T47D (cell line): ENCODE measurements at places on chromosomes 11 and 22.
A peak's percentile ranks its signal among the peaks of the same experiment; 100 is the strongest.

DNA sequence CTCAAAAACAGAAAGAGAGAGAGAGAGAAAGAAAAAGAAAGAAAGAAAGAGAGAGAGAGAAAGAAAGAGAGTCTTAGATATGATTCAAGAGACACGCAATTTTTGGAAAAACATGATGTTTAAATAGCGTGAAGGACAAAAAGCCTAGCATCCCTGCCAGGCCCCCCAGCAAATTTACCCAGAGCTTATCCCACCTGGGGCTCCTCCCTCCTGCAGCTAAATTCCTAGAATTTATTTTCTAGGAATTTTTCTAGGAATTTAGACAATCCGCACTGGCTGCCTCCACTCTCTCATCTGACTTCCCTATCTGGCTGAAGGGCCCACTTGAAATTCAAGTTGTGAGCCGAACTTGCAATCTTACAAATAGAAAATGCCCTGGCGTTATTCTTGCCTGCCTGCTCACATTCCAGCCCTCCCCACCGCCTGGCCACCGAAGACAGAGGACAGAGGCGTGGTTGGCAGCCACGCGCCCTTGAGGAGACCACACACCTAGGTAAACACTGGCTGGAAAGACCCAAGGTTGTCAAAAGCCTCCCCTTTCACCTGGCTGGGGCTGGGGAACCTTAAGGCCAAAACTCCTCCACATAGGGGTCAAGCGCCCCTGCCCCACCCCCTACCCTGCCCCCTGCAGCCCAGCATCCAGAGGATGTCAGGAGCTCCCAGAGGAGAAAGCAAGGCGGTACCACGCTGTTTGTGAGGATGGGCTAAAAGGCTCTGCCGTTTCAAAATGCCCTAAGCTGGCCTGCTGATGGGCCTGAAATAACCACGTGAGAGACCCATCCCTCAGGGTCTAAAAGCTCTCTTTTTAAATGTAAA, 42.2 kb downstream of the AHNAK start:
- DNase-seq, result no peak

GRCh38 chr11:133718238-133718637, 127.1 kb downstream of the SPATA19 start:
- DNase-seq, result no peak

- no peak for DNase-seq
Measured at GRCh38 chr11:1371836-1372465, 17.8 kb upstream of the BRSK2 start.

- peak; percentile 75 for DNase-seq
Measured at GRCh38 chr22:23180301-23180892, at the start of gene BCR. BCR (plus strand) TSS chr22:23180509; CDS start chr22:23180961, 452 bp downstream.

DNA sequence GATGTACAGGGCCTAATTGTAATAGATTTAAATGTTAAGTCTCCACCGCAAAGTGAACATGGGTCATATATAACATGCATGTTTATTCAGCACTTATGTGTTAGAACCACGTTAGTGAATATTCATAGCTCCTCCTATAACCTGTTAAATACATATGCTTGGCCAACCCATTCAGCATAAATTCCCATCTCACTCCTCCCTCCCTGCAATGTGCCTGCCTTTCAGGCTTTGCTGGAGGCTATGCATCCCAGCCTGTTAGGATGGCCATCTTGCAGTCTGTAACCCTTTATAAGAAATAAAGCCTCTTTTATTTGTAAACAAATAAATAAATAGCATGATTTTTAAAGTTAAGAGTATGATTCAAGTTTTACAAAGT, 1.7 kb upstream of the OOSP4A start:
- DNase-seq, result no peak

DNA sequence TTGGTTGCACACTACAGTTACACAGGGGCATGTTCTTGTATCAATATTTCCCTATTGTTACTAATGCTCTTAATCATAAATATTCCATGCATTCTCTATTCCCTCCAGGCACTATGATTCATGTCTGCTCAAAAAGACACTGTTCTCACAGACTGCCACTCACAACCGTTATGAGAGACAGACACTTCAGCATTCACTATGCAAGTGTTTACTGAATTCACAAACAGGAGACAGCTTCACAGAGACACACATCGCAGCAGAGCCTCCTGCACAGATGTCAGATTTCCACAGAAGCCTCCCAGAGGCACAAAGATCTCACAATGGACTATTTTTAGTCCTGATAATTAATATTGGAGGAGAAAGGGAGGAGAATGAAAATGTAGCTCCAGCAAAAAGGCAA, 930.4 kb downstream of the OPCML start:
- no peak for DNase-seq

DNA sequence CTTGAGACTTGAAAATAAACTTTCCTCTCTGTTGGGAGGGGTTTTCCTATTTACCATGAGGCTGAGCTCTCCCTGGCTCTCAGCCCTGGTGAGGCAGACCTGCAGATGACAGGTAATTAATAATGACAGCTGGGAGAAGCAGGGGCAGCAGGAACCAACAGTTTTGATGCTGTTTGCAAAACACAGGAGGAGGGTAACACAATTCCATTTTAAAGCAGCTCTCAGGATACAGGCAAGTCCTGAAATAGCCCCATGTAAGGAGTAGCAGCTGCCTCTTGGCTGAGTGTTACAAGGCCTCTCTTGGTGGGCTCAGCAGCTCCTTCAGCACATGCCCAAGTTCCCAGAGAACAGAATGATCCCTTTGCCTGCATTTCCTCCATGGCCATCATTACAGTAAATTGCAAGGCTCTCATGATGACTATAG, 13.3 kb downstream of the PARVA start:
- no peak for DNase-seq

DNA sequence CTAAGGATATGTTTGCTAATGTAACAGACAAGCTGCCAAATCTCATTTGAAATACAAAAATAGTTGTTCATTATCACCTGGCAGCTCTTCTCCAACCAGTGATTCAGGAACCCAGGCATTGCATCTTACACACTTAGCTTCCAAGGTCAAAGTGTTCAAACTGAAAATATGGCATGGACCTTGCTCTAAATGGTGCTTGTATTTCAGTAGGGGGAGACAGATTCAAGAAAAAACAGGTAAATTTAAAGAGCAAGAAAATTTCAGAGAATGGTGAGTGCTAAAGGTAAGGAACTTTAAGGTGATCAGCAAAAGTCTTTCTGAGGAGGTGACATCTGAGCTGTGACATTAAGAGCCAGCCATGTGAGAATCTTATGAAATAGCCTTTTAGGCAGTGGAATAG, 82.8 kb upstream of the E2F8 start:
- DNase-seq, result no peak

DNA sequence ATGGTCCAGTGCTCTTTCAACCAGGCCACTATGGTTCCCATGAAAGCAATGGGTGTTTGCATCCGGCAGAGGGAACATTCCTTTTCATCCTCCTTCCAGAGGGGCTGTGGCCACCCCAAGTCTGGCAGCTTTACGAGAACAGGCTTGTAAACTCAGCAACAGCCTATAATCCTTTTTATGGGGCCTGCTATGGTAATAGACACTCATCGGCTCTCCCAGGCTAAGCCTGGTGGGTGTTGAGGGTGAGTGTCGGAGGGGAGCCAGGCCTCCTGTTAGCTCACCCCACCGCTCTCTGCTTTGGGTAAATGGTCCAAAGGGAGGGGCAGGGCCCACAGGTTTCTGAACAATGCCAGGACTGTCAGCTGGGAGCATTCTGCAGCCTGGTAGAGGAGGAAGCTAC, 111.6 kb upstream of the CD82 start:
- no peak for DNase-seq

GRCh38 chr11:63504054-63504453, 1.8 kb upstream of the LGALS12 start:
- no peak for DNase-seq

DNA sequence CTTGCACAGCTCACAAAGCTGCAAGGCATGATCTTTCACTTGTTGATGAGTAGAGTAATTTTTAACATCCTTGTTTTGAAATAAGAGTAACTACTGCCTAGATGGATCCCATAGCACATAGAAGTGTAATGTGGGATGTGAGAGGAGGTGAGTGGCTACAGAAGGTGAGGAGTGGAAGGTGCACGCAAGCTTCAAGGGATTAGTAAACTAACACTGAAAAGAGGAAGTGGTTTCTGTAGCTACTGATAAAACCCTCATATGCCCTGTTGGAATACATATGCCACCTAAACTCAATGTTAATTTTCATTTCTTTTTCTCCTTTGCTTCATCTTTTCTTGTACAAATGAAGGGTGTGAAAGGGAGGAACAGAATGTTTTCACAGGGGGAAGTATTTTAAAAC, 22.0 kb upstream of the CTSC start:
- DNase-seq, result no peak

DNA sequence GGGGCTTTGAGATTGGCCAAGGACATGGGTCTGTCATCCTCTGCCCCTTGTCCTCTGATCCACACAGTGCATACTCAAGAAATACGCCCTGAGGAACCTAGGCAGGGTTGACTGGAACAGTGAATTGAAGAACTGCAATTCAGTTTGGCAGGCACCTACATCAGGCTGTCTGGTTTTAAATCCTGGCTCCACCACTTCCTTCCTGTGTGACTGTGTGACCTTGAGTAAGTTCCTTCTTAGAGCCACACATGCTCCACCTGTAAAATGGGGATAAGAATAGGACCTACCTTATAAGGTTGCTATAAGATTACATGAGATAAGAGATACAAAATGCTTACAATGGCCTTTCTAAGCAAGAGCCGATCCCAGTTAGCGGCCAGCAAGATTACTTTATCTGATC, 15.8 kb upstream of the TCF20 start:
- no peak for DNase-seq

- peak; percentile 75 for DNase-seq
Measured at GRCh38 chr22:49827853-49828598, at the start of gene BRD1. BRD1 (minus strand) TSS chr22:49827873; CDS start chr22:49824317, 3,556 bp downstream.

DNA sequence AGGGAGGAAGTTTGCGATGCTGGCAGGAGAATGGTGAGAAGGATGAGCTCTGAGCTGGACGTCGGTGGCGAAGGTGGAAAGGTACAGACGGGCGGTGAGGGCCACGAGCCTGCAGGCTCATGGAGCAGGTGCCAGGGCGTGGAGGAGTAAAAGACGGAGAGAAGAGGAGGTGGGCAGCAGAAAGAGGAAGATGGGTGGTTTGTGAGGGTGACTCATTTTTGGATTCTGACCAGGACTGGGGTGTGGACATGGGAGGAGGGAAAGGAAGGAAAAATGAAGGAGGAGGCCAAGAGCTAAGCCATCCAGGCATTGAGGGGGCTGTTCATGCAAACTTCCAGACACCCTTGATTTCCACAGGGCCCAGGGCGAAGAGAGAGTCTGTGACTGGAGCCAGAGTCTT, 3.5 kb downstream of the ZDHHC24 start:
- DNase-seq, result no peak

DNA sequence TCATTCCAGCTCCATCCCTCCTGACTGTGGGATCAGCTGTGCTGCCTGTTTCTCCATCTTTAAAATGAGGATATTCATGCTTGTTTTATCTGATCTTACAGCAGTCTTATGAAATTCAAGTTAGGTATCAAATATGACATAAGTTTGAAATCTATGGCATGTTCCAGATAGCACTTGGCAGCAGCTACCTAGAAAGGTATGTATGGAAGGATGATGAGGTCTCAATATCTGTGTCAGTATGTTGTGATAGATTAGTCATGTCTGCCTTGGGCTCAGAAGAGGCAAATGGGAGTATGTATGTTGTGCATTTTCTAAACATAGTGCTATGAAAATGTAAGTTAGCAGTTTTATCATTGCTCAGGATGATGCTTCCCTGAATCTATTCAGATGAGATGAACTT, 122.1 kb downstream of the NAV2 start:
- no peak for DNase-seq

GRCh38 chr22:43090130-43090789, 1.1 kb upstream of the TTLL1 start:
- DNase-seq, result peak; percentile 65

DNA sequence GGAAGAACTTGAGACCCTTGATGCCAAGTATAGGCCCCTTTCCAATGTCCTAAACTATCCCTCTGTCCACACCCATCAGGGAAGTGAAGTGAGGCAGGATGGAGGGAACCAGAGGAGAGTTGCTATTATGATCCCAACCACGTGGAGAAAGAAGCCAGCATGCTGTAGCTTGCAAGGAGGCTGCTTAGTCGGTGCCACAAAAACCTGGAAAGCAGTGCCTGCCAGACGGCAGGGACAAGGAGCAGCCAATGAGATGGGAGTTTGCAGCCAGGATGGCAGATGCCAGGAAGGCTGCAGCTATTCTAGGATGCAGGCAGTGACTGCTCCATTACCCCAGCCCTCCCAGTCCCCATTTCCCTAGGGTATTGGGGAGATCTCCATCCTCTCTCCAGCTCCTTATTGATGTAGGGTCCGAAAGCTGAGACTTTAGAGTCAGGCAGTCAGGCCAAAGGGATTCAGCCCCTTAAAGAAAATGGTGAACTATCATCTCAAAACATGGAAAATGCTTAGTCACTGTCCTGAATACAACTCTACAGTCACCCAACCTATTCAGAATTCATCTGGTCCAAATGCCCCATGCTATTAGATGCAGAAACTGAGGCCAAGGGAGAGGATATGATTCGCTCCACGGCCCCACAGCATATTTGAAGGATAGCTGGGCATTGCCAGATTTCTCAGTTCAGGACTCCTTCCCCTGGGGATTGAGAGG, 18.4 kb upstream of the LRRC55 start:
- no peak for DNase-seq

DNA sequence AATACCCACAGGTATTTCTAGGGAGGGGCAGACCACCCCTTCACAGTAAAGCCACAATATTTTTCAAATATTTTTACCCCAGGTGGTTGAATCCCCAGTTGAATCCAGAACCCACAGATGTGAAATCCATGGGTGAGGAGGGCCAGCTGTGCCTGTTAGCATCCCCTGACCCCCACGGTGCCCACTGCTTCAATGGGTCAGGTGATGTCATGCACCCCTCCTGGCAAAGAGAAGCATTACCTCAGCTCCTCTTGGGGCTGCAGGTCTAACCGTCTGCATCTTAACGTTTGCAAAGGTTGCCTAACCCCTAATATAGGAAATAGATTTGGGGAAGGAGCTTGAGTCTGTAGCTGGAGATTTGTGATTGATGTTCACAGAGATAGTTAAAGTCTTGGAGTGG, 24.7 kb upstream of the IL17RA start:
- DNase-seq, result no peak

DNA sequence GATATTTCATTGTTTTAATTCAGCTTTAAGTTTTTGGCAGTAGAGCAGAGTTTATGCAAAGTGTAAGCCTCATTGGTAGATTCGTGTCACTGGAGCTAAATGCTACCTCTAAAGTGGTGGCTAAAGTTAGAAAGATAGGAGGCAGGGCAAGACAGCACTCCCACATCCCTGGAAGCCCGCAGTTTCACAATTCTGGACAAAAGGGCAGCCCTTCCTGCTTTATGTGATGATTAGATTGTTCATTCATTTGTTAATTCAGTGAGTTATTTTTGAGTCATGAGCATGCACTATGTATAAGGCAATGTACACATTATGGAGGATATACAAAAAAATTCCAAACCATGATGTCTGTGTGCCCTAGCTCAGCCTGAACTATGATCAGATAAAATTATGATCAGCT, 52.1 kb upstream of the EIF3M start:
- no peak for DNase-seq

- DNase-seq, result no peak
Measured at GRCh38 chr22:23224846-23225245, 44.5 kb downstream of the BCR start.

- DNase-seq, result no peak
Measured at GRCh38 chr11:111019451-111019850, 226.1 kb upstream of the POU2AF2 start.

GRCh38 chr11:21650961-21651360, 541.9 kb upstream of the ANO5 start:
- no peak for DNase-seq

GRCh38 chr11:64122411-64123410, 43.2 kb downstream of the MACROD1 start:
- DNase-seq, result no peak
